ENCODE measurements at places on chromosomes 7 and 10.

- DNase-seq: no peak
These were observed 88.3 kb downstream of the FAM107B start for GRCh38 chr10:14686356-14686755.

- DNase-seq: no peak
These were observed 284.5 kb upstream of the KLF6 start for GRCh38 chr10:4069491-4069890.

DNA sequence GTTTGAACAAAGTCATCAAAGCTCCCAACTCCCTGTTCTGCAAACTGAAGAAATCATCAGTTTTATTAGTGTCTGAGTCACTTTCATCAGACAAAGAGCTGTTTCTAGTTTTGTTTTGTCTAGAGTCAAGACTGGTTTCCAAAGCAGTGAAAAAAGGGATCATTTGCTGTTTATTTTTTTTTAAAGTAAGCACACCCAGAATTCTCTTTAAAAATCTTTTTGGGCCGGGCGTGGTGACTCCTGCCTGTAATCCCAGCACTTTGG lies 972.0 kb upstream of the CELF2 start:
- DNase-seq: no peak

DNA sequence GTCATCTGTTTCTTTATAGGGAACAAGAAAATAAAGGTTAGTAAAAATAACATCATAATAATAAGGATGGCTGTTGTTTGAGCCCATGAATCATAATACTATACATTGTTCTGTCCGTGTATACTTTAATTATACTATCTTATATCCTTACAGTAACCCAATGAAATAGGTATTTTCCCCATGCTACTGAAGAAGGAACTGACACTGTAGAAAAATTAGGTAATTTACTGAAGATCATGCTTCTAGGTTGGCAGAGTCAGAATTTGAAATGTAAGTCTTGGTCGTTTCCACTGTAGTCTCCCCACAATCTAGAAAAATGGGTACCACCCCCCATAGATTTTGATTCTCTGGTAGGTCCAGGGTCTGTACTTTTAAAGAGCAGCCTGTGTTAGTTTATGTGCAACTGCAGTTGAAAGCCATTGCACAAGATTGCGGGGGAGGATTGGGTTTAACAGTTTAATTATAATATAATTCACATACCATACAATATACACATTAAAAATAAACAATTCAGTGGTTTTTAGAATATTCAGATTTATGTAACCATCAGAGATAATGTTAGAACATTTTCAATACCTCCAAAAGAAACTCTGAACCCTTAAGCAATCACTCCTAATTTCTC lies 47.7 kb downstream of the SHOC2 start:
- no peak for DNase-seq

GRCh38 chr10:12825260-12825849 lies 176.2 kb downstream of the CCDC3 start:
- no peak for DNase-seq

Measured in stimulated activated CD4-positive, alpha-beta T cell treated with anti-CD3 and anti-CD28 coated beads, Interleukin-2, amount 100 ng/mL, for 24 hours (primary cell).